Cardiac fibroblast (primary cell): ENCODE measurements at places on chromosomes 3 and 15.
A peak's percentile ranks its signal among the peaks of the same experiment; 100 is the strongest.

DNA sequence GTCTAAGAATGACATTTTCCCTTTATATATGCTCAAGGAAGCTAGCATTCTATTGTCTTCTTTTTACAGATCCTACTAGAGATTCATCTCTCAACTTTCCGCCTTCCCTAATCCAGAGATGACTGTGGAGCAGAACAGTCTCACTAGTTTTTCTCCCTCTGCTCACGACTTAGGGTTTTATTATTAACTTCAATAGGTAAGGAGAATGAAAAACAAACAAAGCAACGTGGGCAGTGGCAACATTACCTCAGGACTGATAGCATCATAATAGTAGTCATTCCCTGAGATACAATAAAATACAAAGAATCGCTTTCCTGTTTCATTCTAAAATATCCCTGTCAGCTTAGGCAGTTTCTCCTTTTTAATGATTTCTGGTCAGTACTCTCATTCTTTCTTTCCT lies 154.3 kb upstream of the PLAAT1 start:
- no peak for DNase-seq

GRCh38 chr3:123319760-123320159 lies 118.0 kb downstream of the SEC22A start:
- no peak for DNase-seq

GRCh38 chr3:155015776-155016436 lies 64.2 kb upstream of the MME start:
- DNase-seq: no peak

GRCh38 chr15:28044121-28044672 lies 54.9 kb downstream of the OCA2 start:
- DNase-seq: no peak

- DNase-seq: peak; percentile 97
Measured at GRCh38 chr3:15768421-15769255, 29.1 kb downstream of the ANKRD28 start.

DNA sequence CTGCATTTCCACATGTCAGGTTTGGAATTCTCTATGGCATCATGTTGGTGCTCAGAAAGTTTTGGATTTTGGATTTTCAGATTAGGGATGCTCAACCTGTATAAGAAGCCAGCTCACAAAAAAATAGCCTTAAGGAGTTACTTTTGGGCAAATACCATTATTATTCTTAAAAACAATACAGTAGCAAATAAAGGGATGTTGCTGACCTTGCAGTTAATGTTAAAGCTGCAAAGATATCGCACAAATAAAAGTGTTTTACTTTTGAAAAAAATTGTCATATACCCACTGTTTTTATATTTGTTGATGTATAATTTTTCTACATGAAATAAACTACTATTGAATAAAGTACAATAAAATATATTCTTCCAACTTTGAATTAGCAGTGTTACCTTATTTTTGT lies 60.1 kb downstream of the LYSMD4 start:
- DNase-seq: no peak

GRCh38 chr3:78887029-78887428 lies 880.8 kb downstream of the ROBO1 start:
- DNase-seq: peak; percentile 89

- no peak for DNase-seq
Measured at GRCh38 chr15:39713846-39714245, 68.8 kb downstream of the FSIP1 start.

- peak; percentile 68 for DNase-seq
Measured at GRCh38 chr3:107574650-107575049, 51.9 kb downstream of the BBX start.

DNA sequence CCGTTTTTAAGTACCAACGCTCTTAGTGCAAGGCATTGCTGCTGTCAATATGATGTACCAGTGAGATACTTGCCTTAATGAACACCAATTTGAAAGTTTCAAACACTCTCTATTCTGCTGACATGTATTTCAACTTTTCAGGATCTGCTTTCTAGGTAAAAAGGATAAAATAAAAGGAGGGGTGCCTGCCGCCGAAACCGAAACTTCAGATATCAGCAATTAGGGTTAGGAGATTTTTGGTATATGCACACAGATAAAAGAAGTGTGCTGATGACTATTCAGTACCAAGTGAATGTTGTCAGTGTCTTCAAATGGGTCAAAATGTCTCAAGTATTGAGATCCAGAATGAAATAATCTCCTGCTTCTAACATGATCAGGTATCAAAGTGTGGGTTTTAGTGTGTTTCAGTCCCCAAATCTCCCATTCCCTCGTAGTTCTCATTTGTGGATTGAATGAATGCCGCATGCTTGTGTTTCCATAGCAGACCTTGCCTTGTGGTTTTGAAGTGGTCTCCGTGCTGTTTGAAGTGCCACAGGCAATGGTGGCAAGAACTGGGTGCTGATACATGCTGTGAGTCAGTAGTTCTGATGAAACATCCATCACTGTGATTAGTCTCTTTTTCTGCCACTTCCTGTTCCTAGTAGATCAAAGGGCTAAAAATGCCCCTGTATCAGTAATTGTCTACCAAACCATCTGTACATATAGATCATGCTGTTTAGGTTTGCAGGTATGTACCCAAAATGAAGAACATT lies 22.5 kb downstream of the CHST14 start:
- DNase-seq: no peak

DNA sequence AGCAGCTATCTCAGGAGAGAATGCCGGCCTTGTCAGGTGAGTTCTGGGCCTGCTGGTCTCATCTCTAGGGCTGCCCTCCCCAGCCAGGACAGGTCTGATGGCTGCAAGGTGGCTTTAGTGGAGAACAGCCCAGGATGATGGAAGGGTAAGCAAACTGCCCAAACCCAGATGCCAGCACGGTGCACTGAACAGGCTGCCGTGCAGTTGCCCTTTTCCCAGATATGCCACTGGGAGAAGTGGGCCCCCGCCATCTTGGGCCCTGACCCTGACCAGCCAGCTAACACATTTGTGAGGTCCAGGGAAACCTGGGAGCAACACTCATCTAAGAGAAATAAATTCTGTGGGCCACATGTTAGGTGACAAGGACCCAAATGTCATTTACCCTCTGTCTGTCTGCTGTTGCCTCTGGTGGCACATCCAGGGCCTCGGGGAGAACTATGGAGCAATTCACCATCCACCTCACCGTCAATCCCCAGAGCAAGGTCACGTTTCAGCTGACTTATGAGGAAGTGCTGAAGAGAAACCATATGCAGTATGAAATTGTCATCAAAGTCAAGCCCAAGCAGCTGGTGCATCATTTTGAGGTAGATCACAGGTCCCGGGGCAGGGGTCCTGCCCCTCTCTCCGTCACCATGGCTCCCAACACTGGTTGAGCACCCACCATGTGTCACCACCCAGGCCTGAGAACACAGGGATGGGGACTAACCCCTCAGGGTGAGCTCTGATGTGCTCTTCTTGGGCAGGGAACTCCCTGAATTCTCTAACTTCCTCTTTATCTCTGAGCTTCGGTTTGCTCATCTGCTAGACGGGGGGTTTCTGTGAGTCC lies 1.8 kb downstream of the ITIH1 start:
- no peak for DNase-seq

DNA sequence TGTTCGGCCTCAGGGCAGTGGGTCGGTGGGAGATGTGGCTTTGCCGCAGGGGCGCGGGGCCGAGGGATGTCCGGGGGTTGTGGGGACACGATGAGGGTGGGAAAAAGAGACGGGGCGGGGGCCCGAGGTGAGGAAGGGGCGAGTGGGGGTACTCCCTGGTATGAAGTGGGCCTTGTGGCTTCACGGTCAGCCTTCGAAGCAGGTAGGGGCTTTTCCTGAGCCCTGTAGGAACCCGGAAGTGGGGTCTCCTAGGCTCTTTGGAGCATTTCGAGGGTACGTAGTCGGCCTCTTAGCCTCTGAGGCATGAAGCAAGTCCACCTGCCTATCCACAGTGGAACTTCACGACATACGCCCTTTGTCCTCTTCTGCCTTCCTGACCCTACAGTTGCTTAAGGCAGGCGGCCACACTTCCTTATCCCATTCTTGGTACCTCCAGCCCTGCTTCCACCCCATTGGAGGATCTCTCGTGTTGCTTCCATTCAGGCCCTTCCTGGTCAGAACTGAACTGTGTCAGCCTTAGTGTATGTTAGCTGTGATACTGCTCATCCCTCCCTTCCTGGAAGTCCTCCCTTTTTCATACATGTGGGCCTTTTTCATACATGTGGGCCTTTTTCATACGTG lies 389 bp downstream of the ARPC4 start:
- peak; percentile 56 for DNase-seq

GRCh38 chr15:96261575-96262034 lies 68.9 kb upstream of the NR2F2 start:
- no peak for DNase-seq

GRCh38 chr3:72961752-72962151 lies 34.9 kb upstream of the PPP4R2 start:
- DNase-seq: no peak

DNA sequence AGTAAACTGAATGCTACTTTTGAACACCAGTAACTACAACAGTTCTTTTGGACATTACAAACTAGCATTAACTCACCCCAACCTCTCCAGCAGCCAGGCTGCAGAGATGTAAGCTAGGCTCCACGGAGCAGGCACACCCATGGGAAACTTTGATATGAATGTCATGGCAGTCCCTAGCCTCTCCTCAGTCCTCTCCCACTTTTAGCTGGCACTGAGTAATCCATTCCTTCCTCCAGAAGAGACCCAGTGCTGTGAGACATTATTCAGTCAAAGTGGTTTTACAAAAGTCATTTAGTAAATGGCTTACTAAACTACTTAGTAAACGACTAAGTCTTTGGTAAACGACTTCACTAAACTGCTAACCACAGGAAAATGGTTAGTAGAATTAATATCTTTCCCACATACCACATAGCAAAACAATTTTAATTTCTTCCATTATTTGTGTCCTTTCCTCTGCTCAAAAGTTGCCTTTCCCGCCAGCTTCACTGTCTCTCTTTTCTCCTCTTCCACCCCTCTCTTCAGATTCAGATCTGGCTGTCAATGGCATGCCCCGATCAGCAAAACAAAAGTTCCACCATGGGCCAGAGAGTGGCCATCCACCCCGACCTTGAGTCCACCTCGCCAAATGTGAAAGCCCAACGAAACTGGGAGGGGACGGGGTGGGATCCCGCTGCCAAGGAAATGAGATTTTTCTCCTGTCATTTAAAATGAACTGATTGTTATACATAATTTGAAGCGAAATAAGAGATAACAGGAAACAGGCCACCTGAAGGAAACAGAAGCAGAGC lies 67.5 kb upstream of the TJP1 start:
- DNase-seq: peak; percentile 8

DNA sequence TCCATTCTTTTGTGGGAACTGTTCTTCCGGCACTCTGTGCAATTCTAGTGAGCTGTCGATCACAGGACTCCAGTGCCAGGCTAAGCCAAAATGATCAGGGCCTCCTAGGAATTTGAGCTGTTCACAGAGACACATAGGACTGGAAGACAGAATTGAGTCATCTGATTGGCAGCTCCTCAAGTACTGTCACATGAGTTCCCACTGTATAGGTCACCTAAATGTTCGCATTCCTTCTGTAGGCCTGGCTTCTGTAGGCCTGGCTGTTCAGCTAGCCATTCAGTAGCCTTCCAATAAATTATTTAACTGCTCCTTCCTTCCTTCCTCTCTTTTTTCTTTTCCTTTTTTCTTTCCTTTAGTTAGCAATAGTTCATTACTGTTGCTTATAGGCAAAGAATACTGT lies 4.3 kb downstream of the PROS1 start:
- DNase-seq: peak; percentile 59

DNA sequence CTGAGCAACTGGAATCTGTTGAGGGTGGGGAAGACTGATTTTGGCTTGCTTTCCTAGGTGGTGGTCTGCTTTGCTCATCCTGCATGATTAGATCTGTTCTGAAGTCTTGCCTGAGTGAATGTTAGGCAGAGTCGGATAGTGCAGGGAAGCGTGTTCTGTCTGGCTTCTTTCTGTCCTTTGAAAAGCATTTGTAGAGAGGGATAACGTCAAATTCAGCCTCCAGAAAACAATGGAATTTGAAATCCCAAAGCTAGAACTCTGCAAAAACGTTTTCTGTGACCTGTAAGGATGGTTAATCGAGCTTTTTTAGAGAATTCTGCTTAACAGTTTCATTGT lies 1.4 kb downstream of the GLCE start:
- DNase-seq: no peak

DNA sequence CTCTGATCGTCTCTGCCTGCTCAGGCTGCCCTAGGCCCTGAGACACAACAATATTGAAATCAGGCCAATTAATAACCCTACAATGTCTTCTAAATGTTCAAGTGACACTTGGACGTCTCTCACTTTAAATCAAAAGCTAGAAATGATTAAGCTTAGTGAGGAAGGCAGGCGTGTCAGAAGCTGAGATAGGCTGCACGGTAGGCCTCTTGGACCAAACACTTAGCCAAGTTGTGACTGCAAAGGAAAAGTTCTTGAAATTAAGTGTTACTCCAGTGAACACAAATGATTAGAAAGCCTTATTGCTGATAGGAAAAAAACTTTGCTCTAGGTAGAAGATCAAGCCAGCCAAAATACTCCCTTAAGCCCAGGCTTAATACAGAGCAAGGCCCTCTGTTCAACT lies 2.2 kb downstream of the HPS3 start:
- no peak for DNase-seq

DNA sequence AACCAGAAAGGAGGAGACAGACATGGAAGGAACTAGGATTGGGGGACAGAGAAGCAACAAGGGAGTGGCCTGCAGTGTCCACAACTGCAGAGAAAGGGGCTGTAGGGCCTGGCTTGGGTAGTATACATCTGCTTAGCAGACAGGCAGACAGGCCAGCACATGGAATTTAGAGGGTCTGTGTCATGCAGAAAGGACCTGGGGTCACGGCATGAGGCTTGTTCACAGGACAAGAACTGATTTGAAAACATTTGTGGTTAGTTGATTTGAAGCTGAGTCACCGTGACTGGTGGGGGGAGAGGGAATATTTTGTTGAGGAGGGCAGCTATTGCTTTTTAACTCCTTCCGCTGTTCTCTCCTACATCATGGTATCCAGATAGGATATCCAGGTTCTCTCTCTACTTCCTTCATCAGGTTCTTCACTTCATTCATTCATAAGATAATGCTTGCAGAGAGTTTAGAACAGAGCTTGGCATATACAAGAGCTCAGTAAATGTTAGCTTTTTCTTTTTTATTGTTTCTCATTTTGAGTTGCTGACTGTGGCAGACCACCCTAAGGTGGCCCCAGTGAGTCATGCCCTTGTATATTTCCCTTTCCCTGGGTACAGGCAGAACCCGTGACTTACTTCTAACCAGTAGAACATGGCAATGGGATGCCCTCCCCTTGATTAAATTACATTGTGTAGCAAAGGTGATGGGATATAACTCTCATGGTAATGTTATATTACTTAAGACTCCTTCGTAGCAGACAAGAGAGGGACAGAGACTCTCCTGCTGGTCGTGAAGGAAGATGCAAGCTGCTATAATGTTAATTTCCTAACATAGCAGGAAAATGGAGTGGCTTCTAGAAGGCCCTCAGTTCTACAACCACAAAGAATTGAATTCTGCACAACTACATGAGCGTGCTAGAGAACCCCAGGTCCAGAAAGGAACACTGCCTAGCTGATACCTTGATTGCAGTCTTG lies 95.0 kb upstream of the NMNAT3 start:
- DNase-seq: peak; percentile 64

GRCh38 chr3:41363830-41364523 lies 164.7 kb downstream of the CTNNB1 start:
- DNase-seq: no peak

GRCh38 chr15:73385205-73385604 lies 16.4 kb upstream of the HCN4 start:
- no peak for DNase-seq
